IPS DF 19.7 (cell line): ENCODE measurements at places on chromosomes 1 and 21.

DNA sequence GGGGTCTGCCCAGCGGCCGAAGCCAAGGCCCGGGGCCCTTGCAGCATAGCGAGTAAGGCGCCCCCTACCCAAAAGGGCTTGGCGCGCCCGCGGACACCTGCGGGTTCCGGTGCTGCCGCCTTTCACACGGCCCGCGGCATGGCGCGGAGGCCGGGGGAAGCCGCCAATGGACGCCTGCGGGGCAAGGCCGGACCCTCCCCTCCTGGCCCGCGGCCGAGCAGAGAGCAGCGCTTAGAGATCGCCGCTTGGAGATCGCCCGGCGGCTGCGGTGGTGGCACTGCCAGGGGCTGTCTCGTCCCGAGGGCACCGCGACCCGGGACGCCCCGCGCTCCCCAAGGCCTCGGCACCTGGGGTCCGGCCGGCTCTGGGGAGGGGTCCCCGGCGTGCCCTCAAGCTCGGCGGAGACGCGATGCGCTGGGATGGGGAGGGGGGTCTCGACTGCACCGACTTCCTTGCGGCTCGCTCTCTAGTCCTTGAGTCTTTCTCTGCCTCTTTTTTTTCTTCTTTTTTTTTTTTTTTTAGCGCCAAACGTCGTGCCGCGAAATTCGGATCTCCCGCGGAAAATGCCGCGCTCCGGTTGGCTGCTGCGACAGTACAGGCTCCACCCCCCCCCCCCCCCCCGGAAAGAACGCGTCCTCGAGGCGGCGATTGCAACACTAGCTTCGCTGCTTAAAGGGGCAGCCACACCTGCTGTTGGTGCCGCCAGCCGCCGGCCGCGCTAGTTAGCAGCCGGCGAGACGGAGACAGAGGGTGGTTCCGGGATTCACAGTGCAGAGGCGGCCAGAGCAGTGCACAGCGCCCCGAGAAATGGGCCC is at the start of gene E2F2:
Gene E2F2 (minus strand): TSS at position 487 of the 815 bp plus-strand sequence. CDS start 440 bp downstream, at position 47.
- DNase-seq, result no peak

DNA sequence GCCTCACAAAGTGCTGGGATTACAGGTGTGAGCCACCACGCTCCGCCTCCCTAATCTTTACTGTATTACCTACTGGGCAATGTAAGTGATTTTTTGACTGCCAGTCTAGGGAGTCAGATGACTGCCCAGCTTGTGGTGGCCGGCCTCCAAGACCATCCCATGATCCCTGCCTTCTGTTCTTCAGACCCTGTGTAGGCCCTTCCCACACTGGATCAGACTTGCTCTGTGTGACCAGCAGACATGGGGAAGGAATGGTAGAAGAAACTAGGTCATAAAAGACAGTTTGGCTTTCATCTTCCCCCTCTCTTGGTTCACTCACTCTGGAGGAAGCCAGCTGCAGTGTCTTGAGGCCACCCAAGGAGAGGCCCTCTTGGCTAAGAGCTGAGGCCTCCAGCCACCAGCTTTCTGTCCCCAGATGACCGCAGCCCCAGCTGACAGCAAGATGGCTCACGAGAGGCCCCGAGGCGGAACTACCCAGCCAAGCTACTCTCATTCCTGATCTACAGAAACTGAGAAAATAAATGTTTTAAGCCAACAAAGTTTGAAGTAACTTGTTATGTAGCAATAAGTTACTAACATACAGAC is 14.5 kb upstream of the CBR3 start:
- no peak for DNase-seq

- no peak for DNase-seq
Measured at GRCh38 chr1:76379506-76379905, 305.0 kb downstream of the ST6GALNAC3 start.

DNA sequence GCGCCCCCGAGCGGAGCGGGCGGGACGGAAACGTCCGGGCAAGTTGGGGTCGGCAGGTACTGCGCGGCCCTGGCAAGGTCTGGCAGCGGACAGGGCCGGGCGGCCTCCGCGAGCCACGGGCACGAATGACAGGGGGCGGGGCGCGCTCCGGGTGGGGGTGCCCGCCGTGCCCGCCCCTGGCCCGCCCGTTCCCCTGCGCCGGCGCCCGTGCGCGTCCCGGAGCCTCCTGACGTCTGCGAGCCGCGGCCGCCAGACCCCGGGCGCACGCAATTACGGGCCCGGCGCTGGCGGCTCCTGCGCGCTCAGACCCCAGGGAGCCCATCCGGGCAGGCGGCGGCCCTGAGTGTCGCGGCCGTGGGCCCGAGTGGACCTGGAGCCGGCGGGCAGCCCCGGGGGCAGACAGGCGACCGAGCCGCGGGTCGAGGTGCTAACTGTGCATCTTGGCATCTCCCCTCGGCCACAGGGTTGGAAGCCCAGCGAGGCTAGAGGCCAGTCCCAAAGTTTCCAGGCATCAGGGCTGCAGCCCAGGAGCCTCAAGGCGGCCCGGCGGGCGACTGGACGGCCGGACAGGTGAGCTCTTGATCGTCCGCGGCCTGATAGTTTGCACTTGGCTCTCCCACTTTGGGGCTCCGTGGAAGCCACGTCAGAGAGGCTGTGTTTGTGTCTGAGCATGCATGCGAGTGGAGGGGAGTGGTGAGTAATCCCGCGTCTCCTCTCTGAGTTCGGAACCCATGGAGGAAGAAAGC is 918 bp downstream of the MIB2 start:
- no peak for DNase-seq

GRCh38 chr1:58629031-58629462 is 52.0 kb upstream of the TACSTD2 start:
- DNase-seq, result no peak
